Suprapubic skin (tissue), 4 donors: ENCODE measurements at places on chromosomes 12 and 14. TPM values are rescaled to one million over a fixed set of nuclear protein-coding genes. Genes with fewer than 3 reads are reported as not detected.

DNA sequence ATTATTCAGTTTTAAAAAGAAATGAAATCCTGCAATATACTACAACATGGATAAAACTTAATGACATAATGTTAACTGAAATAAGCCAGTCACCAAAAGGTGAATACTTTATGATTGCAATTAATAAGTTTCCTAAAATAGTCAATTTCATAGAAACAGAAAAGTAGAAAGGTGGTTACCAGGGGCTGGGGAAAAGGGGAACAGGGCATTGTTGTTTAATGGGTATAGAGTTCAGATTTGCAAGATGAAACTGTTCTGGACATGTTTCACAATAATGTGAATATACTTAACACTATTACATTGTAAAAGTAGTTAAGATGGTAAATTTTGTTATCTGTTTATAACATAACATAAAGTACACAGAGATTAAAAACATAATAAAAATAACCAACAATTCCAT lies 550.9 kb downstream of the CCER1 start:
- no peak for DNase-seq

DNA sequence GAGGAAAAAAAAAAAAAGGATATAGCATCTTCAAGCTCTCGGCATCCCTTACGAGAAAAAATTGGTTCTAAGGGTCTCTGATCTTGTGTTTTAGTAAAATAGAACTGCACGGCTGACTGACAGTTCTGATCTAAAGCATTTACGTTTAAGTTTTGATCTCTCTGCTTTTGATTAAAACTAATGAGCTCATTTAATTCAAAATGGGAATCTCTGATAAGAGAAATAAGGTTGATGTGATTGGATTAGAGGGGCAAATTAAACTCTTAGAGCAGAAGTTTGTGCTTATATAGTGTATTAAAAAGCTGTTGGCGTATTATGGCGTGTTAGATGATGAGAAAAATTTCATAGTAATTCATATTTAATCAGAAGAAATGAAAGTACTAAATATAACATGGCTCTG lies 217.6 kb downstream of the EGLN3 start:
- no peak for DNase-seq

DNA sequence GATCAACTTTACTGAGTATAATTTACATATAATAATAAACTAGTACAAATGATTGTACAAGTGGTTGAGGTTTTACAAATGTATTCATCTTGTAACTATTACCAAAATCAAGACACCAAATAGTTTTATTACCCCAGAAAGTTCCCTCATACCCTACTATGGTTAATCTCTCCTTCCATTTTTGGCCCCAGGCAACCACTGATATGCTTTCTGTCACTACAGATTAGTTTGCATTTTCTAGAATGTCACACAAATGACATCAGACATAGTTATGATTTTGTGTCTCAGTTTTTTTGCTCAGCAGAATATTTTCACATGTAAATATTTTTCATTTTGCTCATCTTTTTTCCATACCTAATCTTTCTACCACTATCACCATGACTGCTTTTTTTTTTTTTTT lies 49.1 kb downstream of the TMX1 start:
- DNase-seq, result no peak

DNA sequence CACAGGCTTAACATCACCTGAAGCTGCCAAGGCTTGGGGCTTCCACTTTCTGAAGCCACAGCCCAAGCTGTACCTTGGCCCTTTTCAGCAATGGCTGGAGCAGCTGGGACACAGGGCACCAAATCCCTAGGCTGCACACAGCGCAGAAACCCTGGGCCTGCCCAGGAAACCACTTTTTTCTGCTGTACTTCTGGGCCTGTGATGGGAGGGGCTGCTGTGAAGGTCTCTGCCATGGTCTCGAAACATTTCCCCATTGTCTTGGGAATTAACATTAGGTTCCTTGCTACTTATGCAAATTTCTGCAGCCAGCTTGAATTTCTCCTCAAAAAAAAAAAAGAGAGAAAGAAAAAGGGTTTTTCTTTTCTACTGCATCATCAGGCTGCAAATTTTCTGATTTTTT lies 219.1 kb downstream of the RPL10L start:
- DNase-seq, result no peak

The KCNK10 gene
- 0.04 TPM for total RNA-seq

The RFX4 gene
- total RNA-seq, result not detected

The GLIPR1L1 gene
- total RNA-seq, result not detected

GRCh38 chr12:77225373-77225772 lies 160.0 kb upstream of the E2F7 start:
- DNase-seq, result no peak

- no peak for DNase-seq
Observed at GRCh38 chr14:98966016-98966415, 306.0 kb downstream of the BCL11B start.

GRCh38 chr12:15232959-15233358 lies 11.7 kb upstream of the RERG start:
- DNase-seq, result no peak

The NPAS3 gene
- not detected for total RNA-seq

GRCh38 chr12:96828169-96828789 lies 78.8 kb upstream of the NEDD1 start:
- DNase-seq, result no peak
